ENCODE measurements at places on chromosomes 7 and 10.
A peak's percentile ranks its signal among the peaks of the same experiment; 100 is the strongest.

- no peak for DNase-seq
Measured at GRCh38 chr10:31866118-31866670, 62.4 kb downstream of the ARHGAP12 start.

DNA sequence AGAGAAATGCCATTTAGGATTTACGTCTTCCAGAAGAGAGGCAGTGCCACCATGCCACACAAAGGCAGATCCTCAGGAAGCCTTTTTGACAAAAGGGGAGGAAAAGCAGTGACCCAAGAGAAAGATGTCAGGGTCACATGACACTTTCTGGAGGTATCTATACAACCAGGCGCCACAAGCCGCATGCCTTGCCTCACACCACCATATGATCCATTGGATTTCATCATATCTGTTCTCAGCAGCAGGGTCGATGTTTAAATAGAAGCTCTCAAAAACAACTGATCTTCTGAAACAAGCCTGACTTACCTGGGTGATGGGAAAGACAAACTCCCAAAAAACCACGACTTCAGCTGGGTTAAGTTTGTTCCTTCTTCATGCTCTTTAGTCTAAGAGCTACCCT is 52.5 kb upstream of the UNC5B start:
- DNase-seq: no peak

GRCh38 chr10:13450069-13450468 is 78.7 kb downstream of the BEND7 start:
- DNase-seq: no peak

DNA sequence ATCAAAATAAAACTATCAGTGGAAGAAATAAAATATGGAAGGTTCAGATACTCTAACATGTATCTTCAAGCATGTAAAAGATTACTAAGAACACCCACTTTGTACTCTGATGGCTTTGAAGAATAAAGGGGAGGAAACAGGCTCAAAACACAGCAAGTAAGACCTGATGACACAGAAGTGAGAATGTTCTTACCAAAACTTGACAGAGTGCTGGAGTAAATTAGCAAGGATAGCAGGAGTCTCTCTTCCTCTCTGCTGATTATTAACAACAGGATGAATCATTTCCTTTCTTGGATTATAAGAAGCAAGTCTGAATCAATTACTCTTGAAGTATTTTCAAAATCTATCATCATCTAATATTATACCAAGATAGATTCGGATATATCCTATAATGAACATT is 47.5 kb downstream of the GLI3 start:
- DNase-seq: no peak

- no peak for DNase-seq
Measured at GRCh38 chr7:39934132-39934531, 15.9 kb upstream of the CDK13 start.

DNA sequence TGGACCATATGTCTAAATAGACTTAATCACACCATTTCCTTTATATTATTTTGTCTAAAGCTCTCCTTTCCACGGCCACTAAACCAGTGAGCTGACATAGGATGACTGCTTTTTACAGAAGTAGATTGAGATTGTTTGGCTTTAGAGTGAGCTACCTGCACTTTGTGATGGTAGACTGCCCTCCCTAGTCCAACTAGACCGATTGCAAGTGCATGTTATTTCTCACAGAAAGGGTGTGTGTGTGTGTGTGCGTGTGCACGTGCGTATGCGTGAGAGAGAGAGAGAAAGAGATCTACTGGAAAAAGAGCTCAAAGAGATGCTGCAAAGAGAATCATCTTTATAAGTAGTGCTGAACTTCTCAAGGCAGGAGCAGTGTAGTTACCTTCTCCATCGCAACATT is 60.7 kb downstream of the VCL start:
- no peak for DNase-seq

DNA sequence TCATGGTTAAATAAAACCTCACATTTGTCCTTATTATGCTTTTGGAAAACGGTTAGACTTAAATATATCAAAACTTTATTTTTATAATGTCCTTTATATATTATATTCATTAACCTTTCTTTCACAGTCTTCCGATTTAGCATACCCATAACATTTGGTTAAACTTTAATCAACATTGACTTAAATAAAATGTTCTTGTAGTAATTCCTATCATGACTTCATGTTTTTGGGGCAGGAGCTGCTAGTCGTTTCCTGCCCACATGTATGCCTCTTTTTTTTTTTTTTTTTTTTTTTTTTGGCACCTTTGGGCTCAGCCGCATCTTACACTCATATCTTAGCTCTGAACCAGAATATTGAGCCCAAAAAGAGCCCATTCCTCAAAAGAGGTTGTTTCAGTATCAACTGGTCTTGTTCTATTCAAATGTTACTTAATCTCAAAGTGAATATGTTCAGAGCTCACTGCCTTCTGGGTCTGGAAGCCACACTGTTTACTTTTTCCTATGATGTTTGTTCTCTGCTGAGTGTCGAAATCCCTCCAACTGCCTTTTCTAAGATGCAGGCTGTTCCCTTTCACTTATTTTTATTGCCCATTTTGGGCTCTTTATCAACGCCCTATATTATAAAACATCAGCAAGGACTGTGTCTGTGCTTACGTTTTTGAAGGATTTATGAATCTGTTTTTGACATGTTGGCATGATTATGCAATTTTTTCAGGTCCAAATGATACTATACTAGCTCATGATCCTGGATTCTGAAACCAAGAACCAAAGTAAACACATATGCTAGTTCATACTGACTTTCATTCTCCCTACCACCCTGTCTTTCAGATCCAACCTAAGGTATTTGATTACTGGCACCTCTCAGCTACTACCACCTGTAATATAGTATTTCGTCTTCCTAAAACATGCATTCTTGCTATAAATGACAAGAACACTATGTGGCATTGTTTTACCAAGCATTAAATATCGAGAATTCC is 914.4 kb downstream of the PCDH15 start:
- no peak for DNase-seq

DNA sequence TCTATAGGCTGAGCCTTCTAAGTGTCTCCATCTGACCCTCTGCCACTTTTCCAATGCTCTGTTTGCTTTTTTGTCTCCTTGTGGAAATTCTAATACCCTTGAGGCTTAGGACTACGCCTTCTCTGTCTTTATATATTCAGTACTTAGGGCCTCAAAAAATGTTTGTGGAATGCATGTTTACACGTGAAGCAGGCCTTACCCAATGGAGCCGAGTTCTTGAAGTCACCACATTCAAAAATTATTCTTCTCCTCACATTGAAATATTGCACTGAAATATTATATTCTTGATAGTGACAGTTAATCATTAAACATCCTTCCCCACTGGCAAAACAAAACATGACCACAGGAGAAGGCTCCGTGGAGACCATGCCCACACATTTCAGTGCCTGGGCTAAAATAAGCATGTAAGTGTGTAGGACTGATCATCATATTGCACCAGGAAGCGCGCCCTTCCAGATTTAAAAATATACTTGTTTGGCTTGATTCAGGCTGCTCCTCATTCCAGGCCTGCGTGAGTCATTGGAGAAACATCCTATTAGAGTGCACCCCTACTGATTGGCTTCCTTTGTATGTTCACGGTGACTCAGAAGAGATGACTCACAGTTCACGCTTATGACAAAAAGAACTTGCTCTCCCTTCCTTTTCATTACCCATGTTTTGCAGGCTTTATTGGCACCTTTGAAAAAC is 307.4 kb upstream of the AOAH start:
- peak; percentile 41 for DNase-seq

- peak; percentile 41 for DNase-seq
Measured at GRCh38 chr10:72087969-72088888, at the start of gene SPOCK2. Gene SPOCK2 (minus strand): TSS chr10:72088551. CDS start chr10:72088328, 223 bp downstream.

GRCh38 chr10:29007370-29007747 is 281.5 kb upstream of the LYZL1 start:
- no peak for DNase-seq

- DNase-seq: no peak
Measured at GRCh38 chr7:82729172-82730030, 285.8 kb upstream of the CACNA2D1 start.

- no peak for DNase-seq
Measured at GRCh38 chr7:44634187-44634838, 27.9 kb downstream of the OGDH start.

- DNase-seq: no peak
Measured at GRCh38 chr7:7498856-7499255, 36.8 kb downstream of the COL28A1 start.

DNA sequence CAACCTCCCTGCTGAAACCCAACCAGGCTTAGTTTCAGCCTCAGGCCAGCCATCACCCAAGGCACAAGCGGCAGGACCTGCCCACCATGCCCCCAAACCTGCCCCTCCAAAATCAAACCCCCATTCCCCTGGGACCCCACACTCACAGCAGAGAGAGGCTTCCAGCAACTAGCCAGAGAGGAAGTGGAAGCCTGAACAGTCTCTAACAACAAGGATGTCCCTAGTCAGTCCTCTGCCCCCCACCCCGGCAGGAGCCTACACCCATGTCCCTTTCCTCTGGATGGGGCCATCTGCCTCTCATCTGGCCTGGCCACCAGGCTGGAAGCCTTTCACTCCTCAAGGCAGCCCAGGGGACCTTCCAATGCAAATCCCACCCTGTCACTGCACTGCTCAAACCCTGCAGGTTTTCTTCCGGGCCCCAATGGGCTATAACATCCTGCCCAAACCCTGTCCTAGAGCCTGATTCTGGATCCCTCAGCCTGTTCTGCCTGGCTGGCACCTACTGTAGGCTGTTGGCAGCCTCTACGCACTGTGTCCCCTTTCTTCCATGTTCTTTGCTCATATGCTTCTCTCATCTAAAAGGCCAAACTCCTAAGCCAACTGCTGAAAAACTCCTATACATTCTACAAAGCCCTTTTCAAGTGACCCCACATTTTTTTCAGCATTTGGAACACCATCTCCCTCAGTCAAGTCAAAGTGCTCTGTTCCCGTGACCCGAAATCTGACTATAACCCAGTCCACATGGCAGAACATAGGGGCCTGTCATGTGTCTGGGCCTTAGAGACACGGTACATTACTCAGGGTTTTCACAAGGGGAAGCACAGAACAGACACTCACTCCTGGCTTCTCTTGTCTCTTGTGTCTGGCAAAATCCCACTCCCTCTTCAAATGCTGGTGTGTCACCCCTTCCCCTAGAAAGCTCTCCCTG is 253.3 kb downstream of the TNS3 start:
- no peak for DNase-seq

DNA sequence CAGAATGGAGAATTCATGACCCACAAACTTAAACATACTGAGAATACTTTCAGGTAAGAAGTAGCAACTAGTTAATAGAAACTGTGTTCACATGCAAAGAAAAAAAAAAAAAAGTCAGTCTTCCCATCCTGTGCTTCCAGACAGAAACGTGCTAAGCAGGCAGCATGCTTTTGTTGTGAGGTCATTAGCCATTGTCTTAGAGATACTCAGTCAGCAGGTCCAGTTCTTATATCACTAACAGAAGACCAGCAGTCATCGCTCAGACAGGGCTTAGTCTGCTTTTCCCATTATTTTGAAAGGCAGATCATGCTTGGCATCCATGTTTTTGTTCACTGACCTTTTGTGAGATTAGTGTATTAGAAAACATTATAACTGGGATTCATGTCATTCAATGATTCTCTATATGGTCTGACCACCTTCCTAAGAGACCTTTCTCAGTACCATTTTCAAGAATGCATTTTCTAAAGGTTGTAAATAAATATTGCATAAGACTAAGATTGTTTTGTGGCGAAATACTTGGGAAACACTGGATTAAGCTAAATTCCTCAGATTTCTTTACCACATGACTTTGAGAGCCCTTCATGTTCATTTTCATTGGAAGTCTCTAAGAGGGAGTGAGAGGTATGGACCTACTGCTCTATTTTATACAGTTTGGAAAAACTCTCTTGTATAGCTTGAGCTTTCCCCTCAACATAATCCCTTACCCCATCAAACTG is 45.0 kb upstream of the AGBL3 start:
- DNase-seq: no peak

DNA sequence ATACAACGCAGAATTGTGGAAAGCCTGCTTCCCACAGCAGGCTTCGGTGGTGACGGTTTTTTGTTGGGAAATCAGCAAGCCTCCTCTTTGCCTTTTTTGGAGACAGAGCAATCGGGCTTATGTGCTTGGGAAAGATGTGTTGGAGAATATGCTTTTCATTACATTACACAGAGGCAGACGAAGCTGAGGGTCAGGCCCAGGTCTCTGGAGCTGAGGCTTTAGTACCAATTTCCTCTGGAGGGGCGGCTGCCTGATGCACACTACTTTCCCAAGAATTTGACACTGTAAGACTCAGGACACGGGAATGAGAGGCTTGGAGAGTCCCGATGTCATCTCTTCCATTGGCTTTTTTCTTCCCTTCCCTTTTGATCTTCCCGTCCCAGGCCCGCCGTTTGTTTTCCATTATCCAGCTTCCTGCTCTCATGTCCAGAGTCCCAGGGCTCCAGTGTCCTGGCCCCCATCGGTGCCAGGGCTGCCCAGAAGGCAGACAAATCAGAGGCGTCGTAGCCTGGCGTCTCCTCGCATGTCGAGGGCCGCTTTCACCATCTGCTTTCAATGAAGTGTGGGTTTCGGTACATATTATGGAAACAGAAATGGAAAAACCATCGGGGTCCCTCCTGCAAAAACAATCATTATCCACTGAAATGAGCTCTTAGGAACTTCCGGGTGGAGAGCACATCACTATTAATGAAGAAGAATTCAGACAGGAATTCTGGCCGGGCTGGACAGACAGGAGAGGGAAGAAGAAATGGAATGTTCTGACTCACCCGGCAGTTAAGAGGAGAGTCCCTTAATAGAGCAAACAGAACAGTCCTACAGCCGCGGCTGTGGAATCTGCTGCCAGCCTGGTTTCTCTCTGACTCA is 123.0 kb upstream of the JCAD start:
- DNase-seq: no peak

- DNase-seq: no peak
Measured at GRCh38 chr10:2392145-2392812, 655.0 kb upstream of the ADARB2 start.

GRCh38 chr10:16968416-16969041 is 151.3 kb upstream of the RSU1 start:
- DNase-seq: no peak

DNA sequence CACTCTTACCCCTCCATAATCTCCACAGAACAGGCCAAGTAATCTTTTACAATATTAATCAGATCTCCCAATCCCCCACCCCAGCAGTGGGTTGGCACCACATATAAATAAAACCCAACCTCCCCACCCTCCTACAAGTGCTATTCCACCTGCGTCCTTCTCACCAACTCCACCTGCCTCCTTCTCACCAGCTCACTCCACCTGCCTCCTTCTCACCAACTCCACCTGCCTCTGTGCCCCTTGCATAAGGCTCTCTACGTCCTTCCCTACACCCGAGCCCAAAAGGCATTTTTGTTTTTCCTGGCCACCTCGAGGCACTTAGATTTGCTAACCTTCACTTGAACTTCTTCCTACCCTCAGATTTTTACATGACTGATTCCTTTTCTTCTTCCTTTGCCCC is 89.7 kb downstream of the ATE1 start:
- DNase-seq: no peak

- no peak for DNase-seq
Measured at GRCh38 chr7:134892963-134893362, 93.3 kb upstream of the AGBL3 start.

- peak; percentile 46 for DNase-seq
Measured at GRCh38 chr7:25098096-25099046, 26.7 kb downstream of the CYCS start.

DNA sequence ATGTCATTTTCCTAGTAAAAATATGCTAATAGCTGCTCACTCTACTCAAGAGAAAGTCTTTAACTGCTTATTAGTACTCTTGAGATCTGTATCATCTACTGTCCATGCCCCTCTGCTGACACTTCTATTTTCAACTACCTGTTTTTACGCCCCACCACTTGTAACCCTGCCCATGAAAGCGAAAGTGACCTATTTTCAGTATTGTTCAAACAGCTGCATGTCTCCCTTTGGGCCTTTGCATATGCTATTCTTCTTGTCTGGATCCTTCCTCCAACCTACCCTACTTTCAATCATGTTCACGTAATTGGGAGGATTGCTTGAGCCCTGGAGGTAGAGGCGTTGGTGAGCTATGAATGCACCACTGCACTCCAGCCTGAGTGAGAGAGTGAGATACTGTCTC is 1481.3 kb downstream of the GATA3 start:
- no peak for DNase-seq

Measured in stimulated activated CD4-positive, alpha-beta T cell treated with anti-CD3 and anti-CD28 coated beads, TNF-alpha, amount 100 ng/mL, for 24 hours (primary cell).